Left lung (tissue), 14 donors: ENCODE measurements at places on chromosomes 2 and 18.

DNA sequence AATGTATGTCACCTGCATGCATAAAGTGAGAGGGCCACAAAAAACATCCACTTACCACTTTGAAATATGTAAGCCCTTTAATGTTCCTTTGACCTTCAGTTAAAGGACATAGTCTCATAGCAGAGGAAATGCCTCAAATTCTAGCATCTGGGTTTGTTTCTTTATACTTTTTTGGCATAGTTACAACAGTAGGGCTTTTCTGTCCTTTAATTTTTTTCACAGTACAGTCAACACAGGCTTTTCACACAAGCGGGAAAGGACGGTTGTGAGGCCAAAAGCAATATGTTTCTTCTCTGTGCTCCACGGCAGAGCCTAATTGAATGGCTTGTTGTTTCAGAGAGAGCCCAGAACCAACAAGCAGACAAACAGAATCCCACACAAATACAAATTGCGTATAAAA is 57.6 kb downstream of the CRIM1 start:
- DNase-seq, result no peak

DNA sequence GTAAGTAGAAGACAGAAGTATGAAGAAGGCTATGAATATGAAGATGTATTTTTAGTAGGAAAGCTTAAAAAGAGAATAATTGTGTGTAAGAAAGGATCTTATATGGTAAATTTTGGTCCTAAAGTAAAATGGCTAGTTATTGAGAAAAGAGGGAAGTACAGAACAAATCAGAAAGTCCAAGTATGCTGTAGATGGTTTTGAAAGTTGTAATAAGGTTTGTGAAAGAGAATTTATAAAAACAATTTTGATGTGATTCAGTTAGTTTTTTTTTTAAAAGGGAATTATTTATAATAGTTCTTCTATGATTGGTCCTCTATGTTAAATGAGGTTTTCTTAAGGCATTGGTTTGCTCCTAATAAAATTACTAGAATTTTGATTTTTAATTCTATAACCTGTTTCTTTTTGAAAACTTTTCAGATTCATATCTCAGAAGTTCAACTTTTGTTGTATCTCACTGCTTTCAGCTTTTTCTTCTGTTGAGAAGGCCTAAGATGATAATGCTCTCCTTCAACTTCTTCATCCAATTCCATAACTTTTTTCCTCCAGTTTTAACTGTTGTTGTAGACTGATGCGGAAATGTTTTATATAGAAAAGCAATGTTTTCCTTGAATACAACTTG is 322.7 kb downstream of the NOL4 start:
- DNase-seq, result no peak

- DNase-seq, result no peak
Observed at GRCh38 chr2:105615305-105615704, 129.4 kb upstream of the NCK2 start.

- DNase-seq, result no peak
Observed at GRCh38 chr2:157440404-157441071, 3.4 kb downstream of the CYTIP start.

GRCh38 chr18:77101410-77102258 is 30.9 kb downstream of the MBP start:
- peak; percentile 90 for DNase-seq

DNA sequence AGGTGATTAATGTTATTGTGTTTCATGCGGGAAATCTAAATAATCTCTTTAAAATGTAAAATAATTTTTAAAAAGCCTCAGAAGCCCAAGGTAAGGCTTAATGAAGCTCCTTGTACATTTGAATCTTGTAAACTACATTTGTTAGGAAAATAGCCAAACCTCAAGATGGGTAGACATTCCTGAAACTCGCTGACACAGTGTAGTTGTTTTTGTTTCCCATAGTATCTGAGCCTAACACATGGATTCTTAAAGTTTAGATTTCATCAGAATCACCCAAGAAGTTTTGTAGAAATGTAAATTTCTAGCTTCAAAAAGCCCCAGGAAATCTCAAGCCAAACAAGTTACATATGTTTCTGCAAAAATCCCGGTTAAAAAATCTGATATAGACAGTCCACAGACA is 1221.1 kb upstream of the ACVR2A start:
- no peak for DNase-seq

DNA sequence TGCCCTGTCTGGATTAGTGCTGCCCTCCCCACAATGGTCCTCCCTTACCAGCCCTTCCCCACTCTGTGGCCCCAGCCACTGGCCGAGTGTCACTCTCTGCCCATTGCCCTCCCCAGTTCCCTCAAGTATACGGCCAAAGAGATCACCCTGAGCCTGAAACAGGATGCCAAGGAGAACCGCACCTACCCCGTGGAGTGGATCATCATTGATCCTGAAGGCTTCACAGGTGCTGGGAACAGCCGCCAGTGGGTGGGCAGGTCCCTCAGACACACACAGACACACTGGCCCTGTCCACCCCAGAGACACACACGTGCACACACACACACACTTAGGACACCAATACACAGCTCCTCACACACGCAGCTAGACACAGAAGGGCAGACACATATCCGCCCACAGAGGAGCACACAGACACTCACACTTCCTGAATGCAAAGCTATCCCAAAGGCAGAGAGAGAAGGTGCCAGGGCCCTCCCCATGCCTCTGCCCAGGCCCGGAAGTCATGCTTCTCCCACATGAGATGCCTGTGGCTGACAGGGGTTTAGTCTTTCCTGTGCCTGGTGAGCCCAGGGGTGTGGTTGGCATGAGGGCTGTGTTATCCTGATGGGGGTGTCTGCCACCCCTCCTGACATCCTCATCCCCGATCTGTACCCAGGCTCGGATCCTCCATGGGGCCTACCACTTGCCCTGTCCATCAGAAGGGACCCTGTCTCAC is 2.9 kb downstream of the CHRND start:
- DNase-seq, result no peak

- DNase-seq, result no peak
Observed at GRCh38 chr18:22108674-22109073, 60.7 kb upstream of the GATA6 start.

GRCh38 chr18:24986666-24987302 is 365.2 kb downstream of the ZNF521 start:
- DNase-seq, result no peak
